Stimulated activated CD4-positive, alpha-beta T cell treated with anti-CD3 and anti-CD28 coated beads, Interleukin-4, amount 100 ng/mL, for 48 hours (primary cell): ENCODE measurements at places on chromosomes 2 and 18.

DNA sequence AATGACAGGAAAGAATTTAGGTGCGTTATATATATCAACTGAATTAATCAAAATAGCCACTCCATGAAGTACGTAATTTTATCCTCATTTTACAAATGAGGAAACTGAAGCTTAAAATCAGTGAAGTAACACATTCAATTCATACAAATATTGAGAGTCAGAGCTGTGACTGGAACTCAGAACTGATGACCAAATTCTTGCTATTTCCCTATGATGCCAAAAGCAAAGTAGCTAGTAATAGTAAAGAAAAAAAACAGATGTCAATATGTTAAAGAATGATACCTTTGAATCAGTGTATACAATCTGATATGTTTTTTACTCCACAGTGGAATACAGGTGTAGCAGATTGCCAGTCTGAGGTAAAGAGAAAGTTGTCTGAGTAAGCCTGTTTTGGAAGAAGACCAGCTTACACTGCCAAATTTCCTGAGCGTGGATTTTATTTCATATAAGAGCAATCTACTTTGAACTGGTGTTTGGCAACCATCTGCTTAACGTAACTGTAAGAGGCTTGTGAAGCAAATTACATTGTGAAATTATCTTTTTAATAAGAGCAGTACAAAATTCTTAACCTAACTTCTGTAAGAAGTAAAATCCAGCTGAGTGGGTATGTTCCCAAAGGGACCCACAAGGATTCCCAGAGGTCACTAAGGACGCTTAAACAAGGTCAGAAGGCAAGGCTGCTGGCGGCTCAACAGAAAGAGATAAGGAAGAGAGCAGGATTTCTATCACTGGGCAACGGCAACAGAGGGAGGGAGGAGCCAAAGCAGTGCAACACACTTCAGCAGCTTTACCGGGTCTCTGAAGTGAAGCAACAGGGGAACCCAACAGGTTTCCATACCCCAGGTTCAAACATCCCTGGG lies 85.6 kb downstream of the IKZF2 start:
- no peak for DNase-seq

DNA sequence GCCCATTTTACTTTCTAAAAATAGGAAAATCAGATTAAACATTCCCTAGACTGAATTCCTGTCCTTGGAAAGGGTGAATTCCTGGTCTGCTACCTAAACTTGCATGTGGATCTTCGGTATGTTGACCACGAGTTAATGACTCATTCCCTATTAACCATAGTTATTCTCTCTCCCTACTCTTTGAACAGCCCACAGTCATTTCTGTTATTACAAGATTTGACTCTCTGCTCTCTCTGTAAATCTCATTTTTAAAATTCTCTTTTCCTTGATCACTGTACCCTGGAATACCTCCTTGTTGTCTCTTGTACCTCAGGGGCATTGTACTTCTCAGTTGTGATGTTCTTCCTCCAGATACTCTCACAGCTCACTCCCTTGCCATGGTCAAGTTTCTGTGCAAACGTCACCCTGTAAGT lies 92.0 kb upstream of the GULP1 start:
- no peak for DNase-seq

- no peak for DNase-seq
Observed at GRCh38 chr2:124975224-124975623, 950.1 kb downstream of the CNTNAP5 start.

DNA sequence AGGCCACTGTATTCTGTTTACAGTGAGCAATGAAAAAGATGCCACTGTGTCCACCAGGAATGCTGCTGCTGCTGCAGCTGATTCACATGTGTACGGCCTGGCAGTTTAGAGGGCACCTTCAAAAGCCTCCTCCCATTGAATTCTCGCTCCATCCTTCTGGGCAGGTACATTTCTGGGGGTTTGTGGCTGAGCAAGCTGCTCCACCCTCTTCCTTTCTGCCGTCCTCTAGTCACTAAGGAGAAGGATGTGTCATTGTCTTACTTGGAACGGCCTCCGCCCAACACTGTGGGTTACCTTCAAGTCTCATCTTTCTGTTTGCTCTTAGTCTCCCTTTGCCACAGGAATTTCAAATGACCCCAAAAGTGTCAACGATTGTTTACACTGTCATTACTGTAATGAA lies 182.0 kb downstream of the ZBTB7C start:
- DNase-seq: no peak

GRCh38 chr2:42793334-42794270 lies 1.2 kb upstream of the HAAO start:
- no peak for DNase-seq

GRCh38 chr2:63580651-63581297 lies 7.5 kb downstream of the WDPCP start:
- DNase-seq: no peak

GRCh38 chr2:172496160-172496608 lies 59.7 kb upstream of the PDK1 start:
- no peak for DNase-seq

DNA sequence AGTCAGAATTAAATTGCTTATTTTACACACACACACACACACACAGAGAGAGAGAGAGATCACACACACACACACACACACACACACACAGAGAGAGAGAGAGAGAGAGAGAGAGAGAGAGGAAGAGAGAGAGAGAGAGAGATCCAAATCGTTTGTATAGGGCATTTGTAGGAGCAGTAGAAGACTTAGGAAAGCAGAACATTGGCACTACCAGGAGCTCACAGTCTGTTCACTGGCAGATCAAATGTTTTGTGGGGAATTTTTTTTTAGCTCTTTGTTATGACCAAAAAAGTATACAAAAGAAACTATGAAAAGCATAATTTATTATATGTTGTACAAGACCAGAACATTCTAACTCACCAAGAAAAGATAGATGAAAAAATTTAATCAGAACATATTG lies 81.8 kb downstream of the MBD5 start:
- no peak for DNase-seq

- DNase-seq: no peak
Observed at GRCh38 chr18:2714140-2714539, 58.6 kb downstream of the SMCHD1 start.

- no peak for DNase-seq
Observed at GRCh38 chr2:191862156-191862775, 15.4 kb upstream of the CAVIN2 start.

DNA sequence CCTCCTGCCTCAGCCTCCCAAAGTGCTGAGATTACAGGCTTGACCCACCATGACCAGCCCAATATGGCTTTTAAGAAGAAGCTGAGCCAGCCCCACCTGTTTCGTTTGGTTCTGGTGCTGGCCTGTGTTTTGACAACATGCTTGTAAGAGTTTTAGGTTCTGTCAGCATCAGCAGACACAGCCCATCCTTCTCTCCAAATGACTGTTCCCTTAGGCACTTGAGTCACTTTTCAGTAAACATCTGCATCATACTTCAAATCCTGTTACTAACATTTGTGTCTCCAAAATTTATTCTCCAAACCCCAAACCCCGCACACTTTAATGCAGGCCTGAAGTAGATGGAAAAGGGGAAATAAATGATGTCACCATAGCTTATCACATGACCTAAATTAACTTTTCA lies 1118.5 kb downstream of the TSN start:
- DNase-seq: no peak

DNA sequence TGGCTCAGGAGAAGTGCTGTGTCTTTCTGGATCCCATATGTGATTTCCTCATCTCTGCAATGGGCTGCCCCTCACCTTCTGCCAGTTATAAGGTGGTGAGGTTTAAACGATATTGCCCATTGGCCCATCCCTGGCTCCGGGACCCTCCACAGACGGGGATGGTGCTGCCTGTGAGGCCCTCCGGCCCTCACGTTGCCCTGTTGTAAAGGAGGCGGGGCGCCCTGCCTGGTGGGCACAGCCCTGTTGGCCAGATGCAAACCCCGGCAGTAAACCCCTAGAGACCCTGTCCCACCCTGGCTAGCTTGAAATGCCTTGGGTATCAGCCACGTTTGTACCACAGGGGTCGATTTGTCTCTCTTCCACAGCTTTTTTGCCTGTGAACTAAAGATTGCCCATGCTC lies 7.4 kb downstream of the ARHGEF4 start:
- DNase-seq: no peak

- DNase-seq: no peak
Observed at GRCh38 chr2:6955511-6956136, 38.4 kb downstream of the RNF144A start.

GRCh38 chr2:112944971-112945370 lies 32.8 kb upstream of the IL36G start:
- no peak for DNase-seq

GRCh38 chr2:86825693-86826381 lies 35.1 kb upstream of the CD8A start:
- DNase-seq: no peak

GRCh38 chr2:95296880-95297487 lies at the start of gene KCNIP3:
TSS of gene KCNIP3 (plus strand) at chr2:95297347. CDS start at chr2:95297439, 92 bp downstream.
- DNase-seq: no peak

GRCh38 chr2:74333175-74333574 lies 10.0 kb downstream of the SLC4A5 start:
- no peak for DNase-seq
